Stimulated activated CD4-positive, alpha-beta T cell treated with anti-CD3 and anti-CD28 coated beads, TNF-alpha, amount 100 ng/mL, for 48 hours (primary cell): ENCODE measurements at places on chromosomes 11 and 22.

- DNase-seq: no peak
Measured at GRCh38 chr11:2674658-2675131, 25.1 kb downstream of the KCNQ1OT1 start.

- no peak for DNase-seq
Measured at GRCh38 chr11:96658436-96658835, 268.6 kb downstream of the JRKL start.

- no peak for DNase-seq
Measured at GRCh38 chr11:116093481-116094270, 589.5 kb upstream of the CADM1 start.

GRCh38 chr11:105799728-105800462 is 190.0 kb downstream of the GRIA4 start:
- DNase-seq: no peak

DNA sequence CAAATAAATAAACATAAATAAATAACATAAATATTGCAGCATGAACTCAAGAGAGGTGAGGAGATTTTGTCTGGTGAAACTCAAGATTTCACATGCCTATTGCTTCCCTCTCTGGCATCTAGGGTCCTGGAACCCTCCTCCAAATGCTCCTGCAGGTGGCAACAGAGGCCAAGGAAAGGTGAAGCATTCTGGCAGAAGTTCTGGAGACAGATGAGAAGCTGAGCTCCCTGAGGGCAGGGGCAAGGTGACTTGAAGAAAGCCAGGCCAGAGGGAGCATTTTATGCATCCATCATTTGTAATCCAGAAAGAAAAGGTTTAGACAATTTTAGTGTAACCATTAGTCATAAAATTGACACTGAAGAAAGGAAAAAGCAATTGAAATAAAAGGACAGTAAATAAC is 64.9 kb downstream of the ENDOD1 start:
- DNase-seq: peak; percentile 53

DNA sequence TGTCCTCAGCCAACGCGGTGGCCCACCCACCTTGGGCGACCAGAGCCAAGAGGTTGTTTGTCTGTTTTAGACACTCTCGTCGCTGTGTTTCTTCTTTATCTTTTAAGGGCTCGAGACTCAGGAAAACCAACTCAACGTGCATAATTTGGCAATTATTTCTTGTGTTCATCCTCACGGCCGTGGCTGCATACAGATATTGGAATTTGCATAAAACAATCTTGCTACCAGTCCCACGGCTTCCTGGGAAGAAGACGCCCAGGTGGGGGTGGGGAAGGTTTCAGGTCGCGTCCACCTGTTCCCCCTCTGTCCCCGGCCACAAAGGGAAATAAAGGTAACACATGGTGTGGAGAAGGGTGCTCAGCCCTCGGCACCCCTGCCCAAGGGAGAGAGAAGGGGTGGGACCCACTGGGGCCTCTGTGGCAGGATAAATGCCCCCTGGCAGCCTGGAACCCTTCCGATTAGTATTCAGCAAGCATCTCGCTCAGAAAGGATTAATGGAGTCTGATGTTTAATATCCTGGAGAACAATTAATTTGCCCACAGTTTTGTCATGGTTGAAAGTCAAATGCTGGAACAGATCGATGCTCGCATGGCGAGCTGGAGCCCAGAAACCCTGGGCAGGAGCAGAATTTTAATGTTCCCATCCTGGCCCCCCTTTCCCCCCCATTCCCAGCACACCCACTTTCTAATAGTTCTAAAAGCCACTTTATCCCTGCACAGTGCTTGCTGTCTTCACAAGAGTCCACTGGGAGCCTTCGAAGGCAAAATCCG is 359.7 kb downstream of the MN1 start:
- no peak for DNase-seq

GRCh38 chr22:28977060-28977459 is 84.6 kb downstream of the C22orf31 start:
- no peak for DNase-seq

GRCh38 chr11:20443596-20443995 is 56.1 kb downstream of the PRMT3 start:
- no peak for DNase-seq

- DNase-seq: no peak
Measured at GRCh38 chr22:36325154-36326031, 62.4 kb downstream of the MYH9 start.

DNA sequence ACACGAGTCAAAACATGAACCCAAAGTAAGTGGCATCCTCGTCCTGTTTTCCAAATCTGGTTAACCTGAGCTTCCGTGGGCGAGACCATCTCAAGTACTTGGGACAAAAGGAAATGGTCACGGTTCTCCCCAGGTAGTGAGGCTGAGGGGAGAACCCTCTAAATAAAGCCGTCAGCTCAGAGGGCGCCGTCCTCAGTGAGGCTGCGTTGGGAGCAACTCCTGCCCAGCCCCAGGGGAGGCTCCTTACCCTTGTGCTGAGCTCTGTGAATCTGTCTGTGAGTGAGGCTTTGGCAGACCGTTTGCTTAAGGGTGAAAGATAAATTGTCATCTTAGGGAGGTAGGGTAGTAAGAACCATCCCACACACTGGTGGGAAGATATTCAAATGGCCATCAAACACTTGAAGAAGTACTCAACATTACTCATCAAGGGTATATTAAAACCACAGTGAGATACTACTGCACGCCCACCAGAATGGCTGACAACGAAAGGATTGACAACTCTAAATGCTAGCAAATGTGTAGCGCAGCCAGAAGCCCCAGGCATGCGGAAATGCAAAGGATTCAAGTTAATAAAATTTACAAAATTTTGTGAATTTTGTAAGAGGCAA is 321.0 kb downstream of the TBC1D22A start:
- no peak for DNase-seq

DNA sequence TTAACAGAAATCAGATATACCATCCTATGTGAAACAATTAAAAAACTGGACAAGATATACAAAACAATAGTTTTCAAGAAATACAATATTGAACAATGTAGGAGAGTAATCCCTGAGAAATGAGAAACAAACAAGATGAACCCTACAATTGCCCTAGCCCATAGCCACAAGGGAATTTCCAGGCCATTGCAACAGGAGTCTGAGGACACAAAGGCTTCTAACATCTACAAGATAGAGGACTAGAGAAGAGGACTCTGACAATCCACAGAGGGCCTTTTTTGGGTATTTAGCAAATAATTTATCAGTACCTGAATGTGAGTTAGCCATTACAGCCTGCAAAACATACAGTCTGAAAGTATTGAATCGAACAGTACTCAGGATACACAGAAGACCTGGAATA is 251.7 kb downstream of the GRM5 start:
- DNase-seq: no peak

DNA sequence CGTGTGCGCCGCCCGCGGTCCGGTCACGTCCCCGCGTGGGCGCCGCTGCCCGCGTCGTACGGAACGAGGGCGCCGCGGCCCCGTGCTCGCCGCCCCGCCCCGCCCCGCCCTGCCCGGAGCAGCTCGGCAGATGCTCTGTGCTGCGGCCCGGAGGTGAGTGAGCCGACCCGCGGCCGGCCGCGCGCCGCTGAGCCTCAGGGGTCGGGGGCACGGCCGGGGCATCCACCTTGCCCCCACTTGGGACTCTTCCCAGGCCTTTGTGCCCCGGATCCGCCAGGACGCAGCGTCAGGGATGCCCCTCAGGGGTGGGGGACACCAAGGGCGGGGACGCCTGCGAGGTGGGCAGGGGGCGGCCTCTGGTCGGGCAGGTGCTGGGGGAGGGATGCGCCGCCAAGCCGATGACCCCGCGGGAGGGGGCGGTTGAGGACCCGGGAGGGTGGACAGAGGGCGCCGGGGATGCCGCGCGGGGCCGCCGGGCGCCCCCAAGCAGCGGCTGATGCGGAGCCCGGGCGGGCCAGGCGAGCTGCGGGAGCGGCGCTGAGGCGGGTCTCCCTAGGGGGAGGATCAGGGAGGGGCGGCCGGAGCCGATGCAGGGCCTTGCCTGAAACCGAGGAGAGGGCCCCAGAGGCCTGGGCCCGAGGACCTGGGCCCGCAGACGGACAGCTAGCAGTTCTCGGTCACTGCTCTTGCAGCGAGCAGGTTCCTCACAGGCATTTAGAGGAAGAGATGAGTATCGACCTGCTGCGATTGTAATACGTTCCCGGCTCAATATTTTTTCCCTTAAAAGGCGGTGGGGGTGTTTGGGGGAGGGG is at the start of gene GNAZ:
TSS of gene GNAZ (plus strand) at position 102 of the 812 bp plus-strand sequence. CDS start 25,177 bp downstream, outside the sequence.
- no peak for DNase-seq
